ENCODE measurements at places on chromosomes 7 and 10. TPM values are rescaled to one million over a fixed set of nuclear protein-coding genes. Genes with fewer than 3 reads are reported as not detected.

DNA sequence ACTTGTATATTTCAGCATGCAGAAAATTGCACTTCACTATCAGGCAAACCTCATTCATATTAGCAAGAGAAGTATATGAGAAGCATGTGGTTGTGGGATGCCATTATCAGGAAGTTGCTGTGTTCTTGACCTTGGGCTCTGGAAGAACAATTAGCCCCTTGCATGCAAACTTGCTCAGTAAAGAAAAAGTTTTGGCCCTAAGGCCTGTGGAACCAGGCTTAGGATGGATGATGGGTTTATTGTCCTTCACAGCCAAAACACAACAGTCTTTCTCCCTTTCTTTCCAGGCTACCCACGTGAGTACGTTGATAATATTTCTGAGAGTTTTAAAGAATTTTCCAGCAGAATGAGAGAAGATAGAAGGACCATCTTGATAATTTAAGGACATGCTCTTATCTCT is 166.4 kb downstream of the AUTS2 start:
- DNase-seq = no peak

DNA sequence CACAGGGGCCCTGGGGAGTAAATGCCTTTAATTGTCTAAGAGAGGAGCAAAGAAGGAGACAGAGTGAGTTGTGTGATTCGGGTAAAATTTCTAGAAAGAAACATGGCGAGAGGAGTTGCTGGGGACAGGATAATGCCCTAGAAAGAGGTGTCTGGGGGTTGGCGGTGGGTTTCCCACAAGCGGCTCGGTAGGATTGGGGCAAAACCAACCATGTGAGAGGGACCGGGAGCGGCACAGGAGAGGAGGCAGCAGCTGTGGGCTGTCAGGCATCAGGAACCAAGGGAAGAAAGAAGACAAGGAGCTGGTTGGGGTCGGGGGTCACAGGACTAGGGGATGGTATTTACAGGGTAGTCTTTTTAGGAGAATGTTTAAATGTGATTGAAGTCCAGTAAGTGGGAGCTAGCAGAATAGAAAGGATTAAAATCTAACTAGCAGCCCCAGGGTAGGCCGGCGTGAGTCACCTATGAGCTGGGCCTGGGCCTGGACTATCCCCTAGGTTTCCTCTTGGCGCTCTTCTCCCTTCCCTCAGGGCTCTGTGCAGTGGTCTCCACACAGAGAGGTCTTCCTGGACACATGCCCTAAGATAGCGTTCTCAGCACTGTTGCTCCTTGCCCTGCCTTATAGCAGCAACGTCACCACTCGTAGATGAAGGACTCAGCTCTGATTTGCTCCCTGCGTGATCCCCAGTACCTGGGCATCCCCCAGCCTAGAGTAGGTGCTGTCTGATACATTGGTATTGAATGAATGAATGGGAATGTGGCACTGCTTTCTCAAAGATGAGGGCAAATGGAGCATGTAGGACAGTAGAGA is 32.6 kb downstream of the IKZF1 start:
- DNase-seq = no peak

DNA sequence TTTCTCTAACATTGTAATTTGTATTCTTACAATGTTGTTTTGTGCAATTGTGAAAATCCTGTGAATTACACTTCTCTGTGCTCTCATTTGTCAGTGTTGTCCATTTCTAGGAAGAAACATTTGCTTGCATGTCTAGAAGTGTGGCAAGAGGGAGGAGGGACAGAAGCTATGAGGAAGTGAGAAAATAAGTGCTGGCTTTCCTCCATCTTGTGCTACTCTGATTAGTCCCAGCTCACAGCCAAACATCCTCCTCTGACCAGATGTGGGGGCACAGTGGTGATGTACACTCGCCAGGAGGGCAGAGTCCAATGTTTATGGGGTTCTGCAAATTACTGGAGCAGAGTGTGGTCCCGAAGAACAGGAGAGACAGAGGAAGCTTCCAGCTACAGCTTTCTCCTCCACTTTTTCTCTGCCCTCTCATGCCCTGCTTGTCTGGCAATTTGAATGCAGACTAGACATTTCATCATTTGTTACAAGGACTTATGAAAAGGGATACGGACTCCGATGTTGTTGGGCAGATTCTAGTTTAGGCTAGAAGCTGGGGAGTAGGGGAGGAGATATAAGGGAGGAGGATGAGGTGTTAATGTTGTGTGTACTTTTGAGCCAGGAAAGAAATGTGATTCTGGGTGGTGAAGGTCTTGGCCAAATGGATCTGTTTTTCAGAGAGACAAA is 131.0 kb upstream of the C1GALT1 start:
- DNase-seq = no peak

- DNase-seq = no peak
Observed at GRCh38 chr10:30398788-30399187, 35.2 kb upstream of the MAP3K8 start.

DNA sequence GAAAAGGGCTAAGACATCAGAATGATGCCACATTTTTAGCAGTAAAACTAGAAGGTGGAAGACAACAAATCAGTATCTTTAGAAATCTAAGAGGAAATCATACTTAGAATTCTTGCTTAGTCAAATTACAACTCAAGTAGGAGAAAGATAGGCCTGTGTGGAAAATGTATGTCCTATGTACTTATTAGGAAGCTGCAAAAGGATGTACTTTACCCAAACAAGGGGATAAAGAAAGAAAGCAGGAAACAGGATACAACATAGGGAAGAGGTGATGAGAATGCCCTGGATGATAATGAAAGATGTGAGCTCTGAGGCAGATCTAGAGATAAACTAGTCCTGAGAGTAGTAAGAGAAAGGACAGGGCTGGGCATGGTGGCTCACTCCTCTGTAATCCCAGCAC is 54.9 kb downstream of the RNLS start:
- no peak for DNase-seq

- DNase-seq = no peak
Observed at GRCh38 chr10:95730233-95730632, 25.7 kb upstream of the ENTPD1 start.

DNA sequence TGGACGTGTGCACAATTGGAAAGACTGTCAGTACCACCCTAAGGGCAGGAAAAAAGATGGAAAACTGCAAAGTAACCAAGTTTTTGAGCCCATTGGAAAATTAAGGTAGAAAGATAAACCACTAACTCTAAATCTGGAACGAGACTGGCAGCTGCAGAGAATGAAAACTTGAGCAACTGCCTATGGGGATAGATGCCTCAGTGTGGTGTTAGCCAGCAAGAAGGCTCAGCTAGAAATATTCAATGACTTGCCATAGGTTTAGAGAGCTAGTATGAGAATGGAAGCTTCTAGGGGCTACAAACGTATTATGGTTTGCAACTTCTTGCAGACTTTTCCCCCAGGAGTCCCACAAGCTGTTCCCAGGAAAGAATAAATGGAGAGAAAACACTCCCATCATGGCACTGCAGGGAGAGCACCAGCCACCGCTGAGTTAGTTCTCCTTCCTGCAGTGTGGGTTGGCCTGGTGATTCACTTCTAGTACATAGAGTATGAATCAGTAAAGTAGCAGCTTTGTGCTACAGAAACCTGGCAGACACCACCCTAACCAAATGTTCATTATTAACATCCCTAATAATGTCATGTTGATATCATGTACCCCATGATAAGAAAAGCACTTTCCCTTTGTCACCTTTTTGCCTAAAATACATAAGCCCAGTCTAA is 372.4 kb upstream of the VWC2 start:
- no peak for DNase-seq

- DNase-seq = no peak
Observed at GRCh38 chr10:78547397-78547796, 513.7 kb downstream of the RPS24 start.

DNA sequence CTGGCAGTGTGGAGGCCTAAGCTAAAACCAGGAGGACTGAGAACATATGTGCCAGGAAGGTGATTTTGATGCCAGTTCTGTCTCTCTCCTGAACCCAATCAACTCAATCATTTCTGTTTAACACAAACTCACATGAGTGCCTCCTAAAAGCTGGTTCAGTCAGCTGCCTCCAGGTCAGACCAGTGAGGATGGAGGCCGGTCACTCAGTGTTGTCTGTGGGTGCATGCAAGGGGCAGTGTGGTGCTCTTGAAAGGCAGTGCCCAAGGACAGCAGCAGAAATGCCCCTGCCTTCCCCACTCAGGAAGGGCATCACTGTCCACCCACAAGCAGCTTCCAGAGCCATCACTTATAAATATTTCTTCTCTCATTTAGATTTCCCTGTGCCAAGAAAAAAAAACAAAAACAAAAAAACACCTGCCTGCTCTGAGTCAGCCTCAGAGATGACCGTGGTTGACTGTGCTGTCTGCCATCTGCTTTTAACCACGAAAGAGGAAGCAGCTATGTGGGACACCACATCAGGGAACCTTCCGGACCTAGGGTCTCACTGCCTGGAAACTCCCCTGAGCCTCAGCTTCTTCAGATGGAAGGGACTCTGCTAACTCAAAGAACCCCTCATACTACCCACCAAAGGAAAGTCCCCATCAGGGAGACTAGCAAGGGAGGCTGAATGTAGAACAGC is 39.1 kb downstream of the VOPP1 start:
- no peak for DNase-seq

DNA sequence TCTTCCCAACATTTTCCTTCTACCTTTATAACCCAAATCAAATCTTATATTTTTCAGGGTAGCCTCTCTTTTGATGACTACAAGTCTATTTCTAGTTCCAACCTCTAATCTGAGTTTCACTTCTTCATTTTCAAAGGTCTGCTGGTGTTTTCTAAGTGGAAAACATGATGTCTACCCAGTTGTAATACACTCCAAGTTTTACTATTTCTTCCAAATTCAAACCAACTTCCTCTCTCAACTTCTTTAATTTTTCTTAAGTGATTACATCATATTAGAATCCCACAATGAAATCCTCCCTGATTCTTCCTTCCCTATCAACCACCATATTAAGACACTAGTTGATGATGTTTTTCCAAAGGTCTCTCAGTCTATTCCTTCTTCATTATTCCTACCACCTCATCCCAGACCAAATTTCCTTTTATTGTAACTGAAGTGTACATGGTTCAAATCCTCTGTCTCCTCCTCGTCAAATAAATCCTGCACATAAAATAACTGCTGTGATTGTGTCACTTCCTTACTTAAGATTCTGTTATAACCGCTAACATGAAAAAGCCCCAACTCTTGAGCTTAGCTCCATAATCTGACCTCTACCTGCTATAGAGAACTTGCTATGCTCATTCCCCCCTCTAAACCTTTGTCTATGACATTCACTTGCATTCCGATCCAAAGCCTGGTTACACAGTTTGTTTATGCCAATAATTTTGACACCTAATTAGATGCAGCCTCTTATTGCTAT is 12.7 kb downstream of the TAS2R38 start:
- no peak for DNase-seq

GRCh38 chr10:132394936-132395703 is 1.9 kb upstream of the PWWP2B start:
- no peak for DNase-seq

- no peak for DNase-seq
Observed at GRCh38 chr7:106731646-106732444, 70.9 kb upstream of the CCDC71L start.

- DNase-seq = no peak
Observed at GRCh38 chr10:13271552-13272163, 28.2 kb downstream of the PHYH start.

GRCh38 chr10:78537018-78537417 is 503.4 kb downstream of the RPS24 start:
- no peak for DNase-seq

DNA sequence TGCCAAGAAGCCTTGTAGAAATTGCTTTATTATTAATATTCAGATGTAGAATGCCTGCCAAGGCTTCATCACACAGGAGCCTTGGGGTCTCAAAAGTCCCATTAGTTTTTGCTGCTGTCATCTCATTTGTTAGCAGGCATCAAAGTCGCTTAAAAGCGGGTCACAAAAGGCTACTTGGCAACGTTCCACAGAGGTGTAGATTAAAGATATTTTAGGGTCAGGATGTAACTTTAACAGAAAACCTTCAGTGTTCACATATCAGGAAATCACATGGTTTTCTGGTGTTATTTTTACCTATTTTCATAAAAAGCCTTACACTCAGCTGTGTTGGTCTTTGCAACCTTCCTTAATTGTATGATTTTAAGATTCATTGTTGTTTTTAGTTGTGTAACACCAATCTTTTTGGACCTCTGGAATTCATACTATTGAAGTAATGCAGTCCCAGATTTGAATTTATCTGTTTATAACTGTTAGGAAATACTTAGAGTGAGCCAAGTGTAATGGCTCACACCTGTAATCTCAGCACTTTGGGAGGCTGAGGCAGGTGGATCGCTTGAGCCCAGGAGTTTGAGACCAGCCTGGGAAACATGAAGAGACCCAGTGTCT is 65.3 kb downstream of the TET1 start:
- DNase-seq = no peak

- DNase-seq = no peak
Observed at GRCh38 chr7:157771689-157772088, 434.9 kb downstream of the DNAJB6 start.

DNA sequence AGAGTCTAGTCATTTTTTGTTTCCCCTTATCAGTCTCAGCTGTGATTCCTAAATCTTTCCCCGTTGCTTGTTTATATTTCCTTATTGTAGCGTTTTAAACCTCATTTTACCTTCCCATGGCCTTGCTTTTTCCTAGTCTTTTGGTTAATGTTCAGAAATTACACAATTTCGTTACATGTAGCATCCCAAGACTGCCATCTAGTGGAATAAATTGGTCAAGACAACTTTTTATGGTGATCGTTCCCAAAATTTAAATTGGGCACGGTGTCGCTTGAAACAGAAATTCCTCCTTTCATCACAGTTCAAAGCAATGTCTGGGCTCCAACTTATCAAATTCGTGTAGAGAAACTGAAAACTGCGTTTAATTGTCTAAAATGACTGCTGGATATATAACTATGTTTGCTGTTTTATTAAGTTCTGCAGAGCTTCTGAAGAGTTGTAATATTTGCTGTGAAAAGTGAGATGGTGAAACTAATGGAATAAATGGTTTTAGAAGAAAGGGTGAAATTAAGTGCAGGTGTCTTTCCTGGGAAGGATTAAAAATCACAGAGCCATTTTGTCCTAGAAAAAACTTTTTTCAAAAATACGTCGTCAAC is 370.2 kb downstream of the PHF14 start:
- peak; percentile 24 for DNase-seq

DNA sequence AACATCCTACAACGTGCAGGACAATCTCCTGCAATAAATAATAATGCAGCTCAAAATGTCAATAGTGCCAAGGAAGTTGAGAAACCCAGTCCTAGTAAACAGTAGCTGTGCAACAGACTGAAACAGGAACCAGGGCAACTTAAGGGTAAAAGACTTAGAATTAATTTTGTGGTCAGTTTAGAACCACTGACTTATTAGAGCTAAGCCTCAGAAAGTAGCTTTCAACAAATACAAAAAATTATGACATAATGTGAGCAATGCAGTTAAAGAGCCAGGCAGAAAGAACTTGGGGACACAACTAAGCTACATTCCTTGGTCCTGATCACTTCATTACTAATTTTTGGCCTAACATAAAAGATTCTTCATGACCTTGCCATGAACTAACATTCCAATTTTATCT is 195.4 kb downstream of the MACC1 start:
- no peak for DNase-seq

The NKX2-3 gene
- not detected for total RNA-seq

The UCN3 gene
- total RNA-seq = not detected

The ODAD2 gene
- 0.69 TPM for total RNA-seq

The CYP3A4 gene
- total RNA-seq = 2.6 TPM

The NDUFB8 gene
- total RNA-seq = 111 TPM

The GHRHR gene
- total RNA-seq = not detected

The PRPS1L1 gene
- not detected for total RNA-seq

The CLDN12 gene
- 22.7 TPM for total RNA-seq

All from skin of body (tissue), 3 donors.